Immature natural killer cell (primary cell): ENCODE measurements at places on chromosomes 1 and 21. TPM values are rescaled to one million over a fixed set of nuclear protein-coding genes. Genes with fewer than 3 reads are reported as not detected.
A peak's percentile ranks its signal among the peaks of the same experiment; 100 is the strongest.

FAM151A gene
- polyA plus RNA-seq, result not detected

CFHR3 gene
- polyA plus RNA-seq, result not detected

PERM1 gene
- polyA plus RNA-seq, result not detected

PDE9A gene
- 0.61 TPM for polyA plus RNA-seq

SAMD13 gene
- polyA plus RNA-seq, result 1.2 TPM

KRTAP21-2 gene
- not detected for polyA plus RNA-seq

GPR52 gene
- not detected for polyA plus RNA-seq

DNA sequence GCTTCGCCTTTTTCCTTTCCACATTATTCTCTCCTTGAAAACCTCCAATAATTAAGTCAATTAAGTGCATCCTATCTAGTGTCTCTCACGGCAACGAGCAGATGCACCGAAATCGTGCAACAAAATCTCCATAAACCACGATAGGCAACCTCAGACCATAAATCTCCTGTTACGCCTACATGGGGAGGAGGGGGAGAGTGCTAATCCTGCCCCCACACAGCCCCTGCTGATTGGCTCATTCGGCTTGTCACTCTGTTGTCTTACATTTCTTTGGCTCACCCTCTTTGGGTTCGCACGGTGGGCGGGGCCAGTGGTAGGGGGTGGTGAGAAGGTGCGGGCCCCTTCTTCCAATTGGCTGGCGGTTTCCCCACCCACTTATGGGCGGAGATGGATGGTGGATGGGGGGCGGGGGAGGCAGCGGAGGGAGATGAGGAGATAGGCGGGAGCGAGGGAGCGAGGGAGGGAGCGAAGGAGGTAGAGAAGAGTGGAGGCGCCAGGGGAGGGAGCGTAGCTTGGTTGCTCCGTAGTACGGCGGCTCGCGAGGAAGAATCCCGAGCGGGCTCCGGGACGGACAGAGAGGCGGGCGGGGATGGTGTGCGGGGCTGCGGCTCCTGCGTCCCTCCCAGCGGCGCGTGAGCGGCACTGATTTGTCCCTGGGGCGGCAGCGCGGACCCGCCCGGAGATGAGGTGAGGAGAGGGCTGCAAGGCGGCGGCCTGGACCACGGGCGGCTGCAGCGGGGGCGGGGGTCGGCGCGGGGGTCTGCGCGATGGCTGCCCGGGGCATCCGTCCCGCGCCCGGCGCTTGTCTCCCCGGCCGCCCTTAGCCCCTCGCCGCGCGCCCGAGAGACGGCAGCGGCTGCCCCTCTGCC is at the start of gene ITSN1:
Gene ITSN1 (plus strand): TSS at position 475 of the 869 bp plus-strand sequence. CDS start 76,328 bp downstream, outside the sequence.
- DNase-seq, result peak; percentile 99

- DNase-seq, result peak; percentile 9
These were observed 32.2 kb downstream of the BATF3 start for GRCh38 chr1:212667223-212668139.

DNA sequence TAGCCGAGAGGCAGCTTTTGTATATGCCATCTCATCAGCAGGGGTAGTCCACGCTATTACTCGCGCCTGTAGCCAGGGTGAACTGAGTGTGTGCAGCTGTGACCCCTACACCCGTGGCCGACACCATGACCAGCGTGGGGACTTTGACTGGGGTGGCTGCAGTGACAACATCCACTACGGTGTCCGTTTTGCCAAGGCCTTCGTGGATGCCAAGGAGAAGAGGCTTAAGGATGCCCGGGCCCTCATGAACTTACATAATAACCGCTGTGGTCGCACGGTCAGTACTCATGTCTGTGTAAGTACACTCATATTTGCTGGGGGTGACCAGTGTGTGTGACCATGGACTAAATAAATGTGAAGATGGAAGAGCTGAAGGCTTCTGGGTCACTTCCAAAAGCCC is 7.4 kb downstream of the WNT2B start:
- no peak for DNase-seq

DNA sequence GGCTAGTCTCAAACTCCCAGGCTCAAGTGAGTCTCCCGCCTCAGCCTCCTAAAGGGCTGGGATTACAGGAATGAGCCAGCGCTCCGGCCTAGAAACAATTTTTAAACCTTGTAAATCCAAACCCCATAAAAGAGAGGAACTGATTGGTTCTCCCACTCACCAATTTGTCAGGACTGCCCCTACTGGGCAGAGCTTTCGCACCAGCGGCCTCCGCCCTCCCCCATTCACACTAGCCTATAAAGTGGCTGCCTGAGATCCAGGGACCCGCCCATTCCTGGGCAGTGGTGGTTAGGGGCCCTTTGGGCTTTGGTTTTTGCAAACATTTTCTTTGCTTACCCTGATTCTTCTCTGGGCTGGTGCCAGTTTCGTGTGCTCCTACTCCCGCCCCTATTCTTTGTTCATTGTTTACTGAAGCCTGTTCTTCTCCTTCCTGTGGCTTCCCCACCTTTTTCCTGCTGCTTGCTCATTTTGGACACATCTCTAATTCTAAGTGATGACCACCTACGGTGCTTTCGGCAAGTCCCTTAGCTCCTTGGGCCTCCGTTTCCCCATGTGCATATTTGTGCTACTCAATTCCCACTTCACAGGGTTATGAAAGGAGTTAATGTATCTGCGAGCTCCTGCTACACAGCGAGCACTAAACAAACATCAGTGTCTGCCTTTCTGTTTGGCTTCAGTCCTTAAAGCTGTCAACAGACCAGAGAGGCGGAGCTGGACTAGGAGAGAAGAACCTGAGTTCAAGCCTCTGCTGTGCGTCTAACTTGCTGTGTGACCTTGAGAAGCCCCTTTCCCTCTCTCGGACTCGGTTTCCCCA is 39.8 kb upstream of the CLIC4 start:
- DNase-seq, result peak; percentile 25

- no peak for DNase-seq
These were observed 1.8 kb downstream of the SLC45A3 start for GRCh38 chr1:205678286-205679111.

GRCh38 chr1:99441299-99442095 is 177.2 kb downstream of the PLPPR4 start:
- no peak for DNase-seq

DNA sequence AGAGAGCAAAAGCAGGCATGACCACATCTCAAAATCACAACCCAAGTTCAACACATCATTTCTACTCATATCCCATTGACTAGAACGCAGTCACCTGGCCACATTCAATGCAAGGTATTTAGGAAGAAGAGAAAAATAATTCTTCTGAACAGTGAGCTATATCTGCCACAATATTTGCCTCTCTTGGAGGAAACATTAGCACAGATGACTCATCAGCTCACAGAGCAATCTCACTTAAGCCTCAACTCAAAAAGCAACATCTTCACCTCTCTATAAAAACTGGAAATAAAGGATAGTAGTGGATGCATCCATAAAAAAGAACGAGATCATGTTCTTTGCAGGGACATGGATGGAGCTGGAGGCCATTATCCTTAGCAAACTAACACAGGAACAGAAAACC is 143.9 kb upstream of the FMN2 start:
- DNase-seq, result no peak

DNA sequence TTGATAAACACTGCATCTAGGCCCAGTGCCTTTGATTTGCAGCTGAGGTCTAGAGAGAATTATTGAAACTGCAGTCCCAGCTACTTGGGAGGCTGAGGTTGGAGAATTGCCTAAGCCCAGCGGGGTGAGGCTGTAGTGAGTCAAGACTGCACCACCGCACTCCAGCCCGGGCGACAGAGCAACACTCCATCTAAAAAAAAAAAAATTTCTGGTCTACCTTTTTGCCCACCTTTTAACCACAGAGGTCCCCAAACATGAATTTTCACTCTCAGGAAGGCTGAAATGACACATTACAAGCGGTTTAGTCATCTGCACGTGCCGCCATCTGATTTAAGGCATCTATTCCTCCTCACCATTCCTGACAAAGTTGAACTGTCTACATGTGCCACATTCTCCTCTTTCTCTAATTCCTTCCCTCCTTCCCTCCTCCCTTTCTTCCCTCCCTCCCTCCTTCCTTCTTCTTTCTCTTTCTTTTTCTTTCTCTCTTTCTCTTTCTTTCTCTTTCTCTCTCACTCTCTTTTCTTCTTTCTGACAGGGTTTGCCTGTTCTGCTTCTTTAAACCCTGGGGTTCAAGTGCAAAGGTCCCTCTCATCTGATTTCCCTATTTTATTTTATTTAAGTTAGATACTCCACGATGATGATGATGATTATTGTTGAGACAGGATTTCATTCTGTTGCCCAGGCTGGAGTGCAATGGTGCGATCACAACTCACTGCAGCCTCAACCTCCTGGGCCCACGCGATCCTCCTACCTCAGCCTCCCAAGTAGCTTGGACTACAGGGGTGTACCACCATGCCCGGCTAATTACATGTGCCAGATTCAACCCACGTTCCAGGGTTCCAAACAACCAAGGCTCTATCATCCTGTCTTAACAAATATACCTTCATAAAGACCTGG is 3.0 kb upstream of the SOD1 start:
- DNase-seq, result no peak

GRCh38 chr1:39061951-39062350 is 35.8 kb downstream of the NDUFS5 start:
- no peak for DNase-seq

- no peak for DNase-seq
These were observed 21.5 kb downstream of the ABCB10 start for GRCh38 chr1:229536982-229537381.

DNA sequence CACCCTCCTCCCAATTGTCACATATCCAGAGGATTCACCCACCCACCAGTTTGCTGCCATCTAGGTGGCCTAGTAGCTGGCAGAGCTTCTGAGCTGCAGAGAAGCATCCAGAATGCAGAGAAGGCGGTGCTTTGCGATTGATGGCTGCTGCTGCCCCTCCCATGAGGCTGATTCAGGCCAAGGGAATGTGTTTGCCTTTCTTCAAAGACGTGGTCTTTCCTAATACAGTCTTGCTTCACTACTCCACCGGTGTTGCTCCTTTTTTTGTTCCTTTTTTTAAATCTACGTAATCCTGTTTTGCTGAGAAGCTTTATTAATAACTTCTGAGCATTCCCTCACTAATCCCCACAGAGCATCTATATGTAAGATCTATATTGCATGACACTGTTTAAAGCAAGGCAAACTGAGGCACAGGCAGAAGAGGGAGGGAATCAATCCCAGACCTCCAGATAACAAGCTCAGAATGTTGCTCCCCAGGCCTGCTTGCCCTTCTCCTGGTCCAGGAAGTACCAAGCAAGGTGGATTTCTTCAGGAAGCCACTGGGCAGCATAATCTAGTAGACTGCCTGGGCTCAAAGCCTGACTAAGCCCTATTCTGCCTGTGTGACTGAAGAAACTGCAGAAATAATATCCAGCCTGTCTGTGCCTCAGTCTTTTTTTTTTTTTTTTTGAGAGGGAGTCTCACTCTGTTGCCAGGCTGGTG is 275.5 kb upstream of the FMN2 start:
- no peak for DNase-seq

DNA sequence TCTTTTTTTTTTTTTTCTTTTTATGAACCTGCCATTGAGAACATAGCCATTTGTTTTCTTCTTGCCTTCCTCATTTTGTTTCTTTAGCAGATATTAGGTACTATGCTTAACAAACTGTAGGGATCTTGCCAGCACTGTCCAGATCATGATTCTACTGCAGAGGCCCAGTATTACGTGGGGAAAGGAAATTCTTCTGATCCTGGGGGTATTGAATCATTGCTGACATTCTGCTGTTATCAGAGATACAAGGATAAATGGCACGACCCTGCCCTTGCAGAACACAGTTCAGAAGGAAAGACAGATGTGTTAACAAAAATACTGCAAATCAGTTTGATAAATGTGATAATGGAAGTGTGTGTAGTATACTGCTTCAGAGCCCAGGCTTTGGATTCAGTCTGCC is 56.2 kb downstream of the BTBD8 start:
- DNase-seq, result no peak

DNA sequence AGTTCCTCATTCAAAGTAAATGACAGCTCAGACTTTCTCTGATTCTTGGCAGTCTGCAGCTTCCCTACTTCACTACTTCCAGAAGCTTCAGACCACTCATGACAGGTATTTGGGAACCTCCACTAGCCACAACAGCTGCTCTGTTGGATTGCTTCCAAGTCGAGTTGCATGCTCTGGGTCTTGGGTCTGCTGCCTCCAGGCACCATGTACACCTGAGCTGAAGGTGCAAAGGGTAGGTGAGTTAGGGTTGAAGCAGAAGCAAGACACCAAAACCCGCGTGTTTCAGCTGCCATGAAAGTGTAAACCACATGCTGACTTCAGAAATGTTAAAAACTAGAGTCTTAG is 62.7 kb downstream of the ZNF684 start:
- no peak for DNase-seq

- DNase-seq, result no peak
These were observed 209.6 kb downstream of the BACH1 start for GRCh38 chr21:29508301-29508700.

DNA sequence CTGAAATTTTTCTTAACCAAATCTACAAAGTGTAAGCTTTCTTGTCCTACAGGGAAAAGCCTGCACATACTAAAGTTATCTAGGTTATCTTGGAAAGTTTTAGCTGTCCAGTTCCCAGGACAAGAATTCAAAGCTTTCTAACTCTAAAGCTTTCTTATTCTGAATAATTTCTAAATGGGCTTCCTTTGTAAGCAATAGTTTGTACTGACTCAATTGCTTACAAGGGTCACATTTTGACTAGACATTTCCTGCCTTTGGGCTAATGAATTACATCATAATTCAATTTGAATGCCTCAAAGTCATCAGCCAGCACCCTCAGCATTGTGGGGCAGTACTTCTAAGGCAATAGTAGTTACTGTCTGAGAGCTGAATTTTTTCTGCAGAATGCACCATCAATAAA is 223.0 kb downstream of the LTN1 start:
- DNase-seq, result no peak

GRCh38 chr1:33048426-33048825 is 11.7 kb upstream of the AK2 start:
- no peak for DNase-seq

DNA sequence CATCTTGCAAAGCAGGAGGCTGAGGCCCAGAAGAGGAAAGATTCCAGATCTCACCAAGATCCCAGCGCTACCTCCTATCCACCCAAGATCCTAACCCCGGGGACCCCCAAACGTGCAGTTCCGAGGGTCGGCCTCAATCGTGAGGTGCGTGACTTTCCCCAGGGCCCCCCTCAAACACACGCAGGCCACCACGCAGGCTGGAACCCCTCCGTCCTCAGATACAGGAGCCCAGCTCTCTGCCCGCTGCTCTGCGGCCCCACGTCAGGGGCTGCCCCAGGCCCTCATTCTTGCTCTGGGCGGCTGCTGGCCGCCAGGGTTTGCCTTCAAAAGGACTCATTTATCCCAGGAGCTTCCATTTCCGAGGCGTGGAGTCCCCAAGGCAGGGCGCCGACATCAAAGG is 39.9 kb downstream of the KRTAP10-1 start:
- no peak for DNase-seq

DNA sequence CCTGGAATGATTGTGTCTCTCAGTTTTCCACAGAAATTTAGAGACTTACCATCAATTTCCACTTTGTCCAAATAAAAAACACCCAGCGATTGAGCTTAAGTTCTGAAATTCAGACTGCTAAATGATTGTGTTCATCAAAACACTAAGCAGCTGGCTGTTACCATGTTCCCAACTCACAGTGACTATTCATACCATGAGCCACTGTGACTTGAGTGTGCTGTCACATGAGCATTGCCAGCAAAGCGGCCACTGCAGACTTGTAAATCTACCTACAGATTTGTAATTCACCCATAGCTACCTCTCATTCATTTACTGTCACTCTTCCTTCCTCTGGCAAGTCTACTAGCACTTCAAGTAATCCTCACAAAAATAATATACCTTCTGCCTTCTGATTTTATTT is 17.2 kb upstream of the PRKAB2 start:
- DNase-seq, result no peak
